A549 treated with Mapracorat at 1 μM for 4 hours (cell line): ENCODE measurements at places on chromosomes 11 and 22. TPM values are rescaled to one million over a fixed set of nuclear protein-coding genes. Genes with fewer than 3 reads are reported as not detected.

The UBQLN3 gene
- total RNA-seq, result not detected in 5 replicates

The RHOD gene
- total RNA-seq, result 32.6 to 53.3 TPM (median 47.9 TPM) in 5 replicates

The CRKL gene
- 21.0 to 22.9 TPM (median 21.3 TPM) in 5 replicates for total RNA-seq

The VSIG10L2 gene
- total RNA-seq, result not detected in 5 replicates

The BTG4 gene
- 0.21 to 0.26 TPM in 2 of 5 replicates, not detected in the others for total RNA-seq
